ENCODE measurements at places on chromosomes 12 and 14.
A peak's percentile ranks its signal among the peaks of the same experiment; 100 is the strongest.

DNA sequence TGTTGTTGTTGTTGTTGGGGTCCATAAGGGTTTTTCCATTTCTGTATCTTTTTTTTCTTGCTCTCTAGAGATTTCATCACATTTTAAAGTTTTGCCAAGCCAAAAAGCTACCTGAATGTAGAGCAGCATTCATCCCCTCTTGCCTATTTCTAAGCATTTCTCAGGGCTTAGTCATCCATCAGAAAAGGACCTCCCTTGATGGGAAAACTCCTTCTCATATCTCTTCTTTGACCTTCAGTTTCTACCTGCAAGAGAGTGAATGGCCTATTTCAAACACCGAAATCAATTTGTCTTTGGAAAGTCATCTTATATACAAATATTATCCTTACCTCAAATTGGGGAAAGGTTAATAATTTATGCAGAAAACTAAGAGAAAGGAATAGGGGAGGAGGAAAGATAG is 4.5 kb downstream of the MYBPC1 start:
- no peak for DNase-seq

DNA sequence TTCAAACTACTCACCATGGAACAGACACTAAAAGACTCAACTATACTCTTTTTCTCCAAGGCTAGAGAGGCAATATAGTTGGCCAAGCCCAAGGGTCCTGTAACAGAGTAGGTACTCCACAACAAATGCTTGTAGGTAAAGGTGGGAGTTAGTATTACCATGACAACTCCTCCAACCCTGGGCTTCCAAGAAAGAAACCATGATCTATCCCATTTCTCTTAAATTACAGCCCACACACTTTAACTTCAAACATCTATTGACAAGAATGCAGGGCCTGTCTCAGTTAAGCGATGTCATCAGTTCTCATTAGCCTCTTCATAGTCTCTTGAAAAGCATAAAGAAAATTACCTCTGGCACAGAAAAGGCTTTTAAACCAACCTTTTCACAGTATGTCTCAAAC is 25.0 kb downstream of the ERH start:
- no peak for DNase-seq

DNA sequence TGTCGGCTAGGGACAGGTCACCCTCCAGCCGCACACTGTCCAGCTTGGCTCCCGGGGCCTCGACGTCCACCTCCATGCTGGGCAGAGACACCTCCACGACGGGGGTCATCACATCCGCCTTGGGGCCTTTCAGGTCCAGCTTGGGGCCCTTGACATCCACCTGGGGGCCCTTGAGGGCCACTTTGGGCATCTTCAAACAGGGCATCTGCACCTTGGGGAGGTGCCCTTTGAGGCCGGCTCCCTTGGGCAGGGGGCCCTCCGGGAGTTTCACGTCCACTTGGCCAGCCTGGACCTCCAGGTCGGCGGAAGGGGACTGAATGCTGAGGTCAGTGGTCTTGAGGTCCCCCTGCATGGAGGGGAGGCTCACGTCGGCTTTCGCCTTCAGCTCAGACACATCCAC is 17.9 kb downstream of the PLD4 start:
- DNase-seq, result no peak

DNA sequence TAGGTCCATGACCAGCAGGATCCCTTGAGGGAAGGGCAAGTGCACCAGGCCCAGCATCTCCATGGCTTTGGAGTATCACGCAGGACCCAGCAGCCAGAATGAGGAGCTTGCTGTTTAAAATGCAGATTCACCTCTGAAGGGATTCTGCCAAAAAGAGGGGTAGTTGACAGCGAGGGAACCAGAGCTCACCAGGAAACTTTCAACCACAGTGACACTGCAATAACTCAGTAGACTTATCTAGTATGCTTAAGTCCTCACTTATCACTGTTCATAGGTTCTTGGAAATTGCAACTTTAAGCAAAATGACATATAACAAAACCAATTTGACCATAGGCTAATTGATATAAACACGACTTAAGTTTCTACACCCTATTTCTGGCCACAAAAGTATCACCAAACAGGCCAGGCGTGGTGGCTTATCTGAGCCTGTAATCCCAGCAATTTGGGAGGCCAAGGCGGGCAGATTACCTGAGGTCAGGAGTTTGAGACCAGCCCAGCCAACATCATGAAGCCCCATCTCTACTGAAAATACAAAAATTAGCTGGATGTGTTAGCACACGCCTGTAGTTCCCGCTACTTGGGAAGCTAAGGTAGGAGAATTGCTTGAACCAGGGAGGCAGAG is 21.4 kb upstream of the CKAP4 start:
- no peak for DNase-seq

GRCh38 chr14:23076785-23077408 is 18.0 kb downstream of the ACIN1 start:
- DNase-seq, result no peak

DNA sequence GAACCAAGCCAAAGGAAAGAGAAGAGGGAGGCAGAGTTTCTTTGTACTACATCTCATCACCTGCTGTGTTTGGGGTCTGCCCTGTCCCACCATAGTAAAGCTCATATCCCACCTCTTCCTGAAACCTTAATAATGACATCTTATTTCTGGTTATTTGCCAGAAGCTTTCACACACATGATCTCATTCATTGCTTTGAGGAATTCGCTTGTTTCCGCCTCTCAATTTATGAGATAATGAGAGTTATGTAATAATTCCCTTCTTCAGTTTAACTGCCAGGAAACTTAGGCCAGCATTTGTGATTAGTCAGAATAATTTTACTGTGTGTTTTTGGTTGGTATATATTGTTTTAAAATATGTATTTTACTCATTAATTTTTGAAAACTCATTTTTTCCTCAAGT is 205.2 kb downstream of the CACNA1C start:
- peak; percentile 51 for DNase-seq

- DNase-seq, result no peak
Measured at GRCh38 chr14:76023757-76024156, 38.2 kb downstream of the IFT43 start.

- DNase-seq, result no peak
Measured at GRCh38 chr12:3366451-3367110, 124.4 kb upstream of the PRMT8 start.

- DNase-seq, result no peak
Measured at GRCh38 chr12:104507672-104508071, 50.9 kb downstream of the CHST11 start.

GRCh38 chr12:83156815-83157214 is 470.1 kb downstream of the TMTC2 start:
- no peak for DNase-seq

All from AG10803 (cell line).